Colonic mucosa (tissue), 4 donors: ENCODE measurements at places on chromosomes 3 and 15. TPM values are rescaled to one million over a fixed set of nuclear protein-coding genes. Genes with fewer than 3 reads are reported as not detected.

ATP13A5 gene
- total RNA-seq, result 0.37 TPM

TEX9 gene
- 5.4 TPM for total RNA-seq

SLCO2A1 gene
- total RNA-seq, result 34.8 TPM

- no peaks in the 10 kb centered on the region for H3K36me3 ChIP-seq
- peaks cover 3% of the 10 kb centered on the region for H3K27me3 ChIP-seq
- peak overlapping the region; percentile 82 for H3K4me3 ChIP-seq
- peak overlapping the region; percentile 60 for H3K27ac ChIP-seq
- peak; percentile 25 for DNase-seq
These were observed 420 bp downstream of the SLC27A2 start for GRCh38 chr15:50182219-50183013.

GRCh38 chr3:42127226-42127625 is 36.1 kb downstream of the TRAK1 start:
- no peak overlapping the region for H3K4me3 ChIP-seq
- H3K27me3 ChIP-seq, result no peaks in the 10 kb centered on the region
- peaks cover 6% of the 10 kb centered on the region for H3K4me1 ChIP-seq
- no peak for DNase-seq
- H3K27ac ChIP-seq, result no peak overlapping the region
- H3K36me3 ChIP-seq, result no peaks in the 10 kb centered on the region

GRCh38 chr3:171682743-171683142 is 127.5 kb downstream of the PLD1 start:
- no peaks in the 10 kb centered on the region for H3K36me3 ChIP-seq
- no peak for DNase-seq
- no peak overlapping the region for H3K27ac ChIP-seq
- H3K4me1 ChIP-seq, result peaks cover 4% of the 10 kb centered on the region
- H3K4me3 ChIP-seq, result no peak overlapping the region

- no peaks in the 10 kb centered on the region for H3K4me1 ChIP-seq
- no peak for DNase-seq
- no peaks in the 10 kb centered on the region for H3K36me3 ChIP-seq
- no peak overlapping the region for H3K27ac ChIP-seq
These were observed 706.1 kb upstream of the GOLIM4 start for GRCh38 chr3:168801794-168802193.

DNA sequence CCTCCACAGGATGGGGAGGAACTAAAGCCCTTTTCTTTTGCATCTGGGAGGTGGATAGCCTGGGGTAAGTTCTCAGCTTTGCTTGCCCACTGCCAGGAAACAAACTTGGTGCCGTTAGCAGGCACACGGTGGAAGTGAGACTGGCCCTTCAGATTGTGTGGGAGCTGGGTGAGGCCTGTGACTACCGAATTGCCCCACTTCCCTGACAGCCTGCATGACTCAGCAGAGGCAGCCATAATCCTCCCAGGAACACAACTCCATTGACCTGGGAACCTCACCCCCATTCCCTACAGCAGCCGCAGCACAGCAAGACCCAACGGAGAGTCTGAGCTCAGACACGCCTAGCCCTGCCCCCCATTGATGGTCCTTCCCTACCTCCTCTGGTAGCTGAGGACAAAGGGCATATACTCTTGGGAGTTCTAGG is 282.6 kb downstream of the KLF13 start:
- H3K4me3 ChIP-seq, result no peak overlapping the region
- H3K4me1 ChIP-seq, result no peaks in the 10 kb centered on the region
- DNase-seq, result no peak
- H3K27me3 ChIP-seq, result no peaks in the 10 kb centered on the region

DNA sequence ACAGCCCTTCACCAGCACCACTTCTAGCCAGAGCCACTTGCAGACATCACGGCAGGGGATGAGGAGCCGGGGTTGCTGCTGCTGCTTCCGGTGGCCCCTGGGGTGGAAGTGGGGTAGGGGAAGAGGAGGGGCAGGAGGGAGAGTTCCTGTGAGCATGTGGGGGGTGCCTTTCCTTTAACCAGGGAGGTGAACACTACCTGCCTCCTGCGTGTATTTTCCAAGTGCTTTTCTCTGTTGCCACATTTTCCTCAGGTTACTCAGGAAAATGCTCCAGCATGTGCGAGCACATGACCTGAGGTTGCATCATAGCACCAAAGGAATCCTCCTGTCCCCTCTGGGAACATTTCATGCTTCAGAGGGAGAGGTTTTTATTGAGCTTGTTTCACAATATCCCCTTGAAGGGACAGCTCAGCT is 12.2 kb upstream of the SACM1L start:
- H3K27me3 ChIP-seq, result no peaks in the 10 kb centered on the region
- H3K36me3 ChIP-seq, result no peaks in the 10 kb centered on the region
- no peak overlapping the region for H3K4me3 ChIP-seq
- no peak overlapping the region for H3K27ac ChIP-seq

DNA sequence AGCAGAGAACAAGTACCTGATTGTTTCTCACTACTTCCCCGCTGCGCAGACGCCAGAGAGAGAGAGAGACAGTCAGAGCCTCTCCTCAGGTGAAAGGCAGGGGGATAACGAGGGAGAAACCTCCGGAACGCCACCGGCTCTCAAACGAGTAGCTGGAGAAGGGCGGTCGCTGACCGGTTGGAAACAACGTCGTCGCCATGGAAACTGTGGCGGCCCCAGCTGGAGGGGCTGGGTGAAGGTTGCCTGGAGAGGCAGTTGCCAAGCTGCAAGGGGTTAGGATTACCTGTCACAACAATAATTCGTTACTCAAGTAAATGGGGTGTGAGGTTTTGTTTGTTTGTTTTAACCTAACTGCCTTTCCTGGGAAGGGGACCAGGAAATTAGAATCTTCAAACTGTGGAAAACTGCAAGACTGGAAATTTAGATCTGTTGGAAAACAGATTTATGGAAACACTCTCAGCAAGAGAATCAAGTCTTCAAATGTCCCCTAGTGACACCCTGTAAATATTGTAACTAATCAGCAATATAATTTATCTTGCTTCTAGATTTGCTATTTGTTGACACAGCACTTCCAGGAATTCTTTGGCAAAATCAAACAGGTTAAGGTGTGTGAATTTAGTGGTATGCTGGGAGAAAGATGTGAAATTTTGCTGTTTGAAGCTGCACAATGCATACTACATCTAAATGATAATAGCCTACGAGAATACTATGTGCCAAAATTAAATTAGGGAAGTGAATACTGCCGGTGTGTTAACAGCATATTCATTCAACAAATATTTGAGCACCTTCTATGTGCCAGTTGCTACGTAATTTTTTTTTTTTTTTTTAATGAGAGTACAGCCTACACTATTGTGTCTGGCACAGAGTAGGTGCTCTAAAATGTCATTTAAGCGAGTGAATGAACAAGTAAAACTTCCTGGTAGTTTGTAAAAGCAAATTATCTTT is at the start of gene DNAH12:
Gene DNAH12 (minus strand): TSS at position 164 of the 945 bp plus-strand sequence. CDS start 1,474 bp downstream, outside the sequence.
- H3K4me1 ChIP-seq, result peaks cover 6% of the 10 kb centered on the region
- no peaks in the 10 kb centered on the region for H3K27me3 ChIP-seq
- H3K36me3 ChIP-seq, result no peaks in the 10 kb centered on the region
- peak within 1 kb of the TSS; percentile 23 for H3K4me3 ChIP-seq
- H3K27ac ChIP-seq, result no peak within 1 kb of the TSS
